Fibroblast of skin of back (primary cell): ENCODE measurements at places on chromosomes 3 and 15.

GRCh38 chr15:31296646-31297574, 29.7 kb upstream of the KLF13 start:
- DNase-seq = no peak

DNA sequence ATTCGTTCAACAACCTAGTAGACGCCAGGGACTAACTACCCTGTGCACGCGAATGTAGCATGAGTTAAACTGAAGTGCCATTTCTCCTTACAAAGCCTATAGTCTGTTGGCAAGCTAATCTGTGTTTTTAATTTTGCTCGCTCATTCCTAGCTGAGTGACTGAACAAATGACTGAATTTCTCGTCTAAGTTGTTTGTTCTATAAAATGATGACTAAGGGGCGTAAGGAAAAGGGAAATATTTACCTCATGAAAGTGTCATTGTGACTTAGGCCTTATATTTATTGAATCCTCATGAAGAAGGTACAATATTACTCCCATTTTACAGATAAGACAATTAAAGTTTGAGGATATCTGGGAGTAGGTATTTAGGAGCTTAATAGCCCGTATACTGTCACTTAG, 818.3 kb upstream of the ALCAM start:
- DNase-seq = no peak

- peak; percentile 64 for DNase-seq
Measured at GRCh38 chr15:82999905-83000671, 11.4 kb downstream of the C15orf40 start.

DNA sequence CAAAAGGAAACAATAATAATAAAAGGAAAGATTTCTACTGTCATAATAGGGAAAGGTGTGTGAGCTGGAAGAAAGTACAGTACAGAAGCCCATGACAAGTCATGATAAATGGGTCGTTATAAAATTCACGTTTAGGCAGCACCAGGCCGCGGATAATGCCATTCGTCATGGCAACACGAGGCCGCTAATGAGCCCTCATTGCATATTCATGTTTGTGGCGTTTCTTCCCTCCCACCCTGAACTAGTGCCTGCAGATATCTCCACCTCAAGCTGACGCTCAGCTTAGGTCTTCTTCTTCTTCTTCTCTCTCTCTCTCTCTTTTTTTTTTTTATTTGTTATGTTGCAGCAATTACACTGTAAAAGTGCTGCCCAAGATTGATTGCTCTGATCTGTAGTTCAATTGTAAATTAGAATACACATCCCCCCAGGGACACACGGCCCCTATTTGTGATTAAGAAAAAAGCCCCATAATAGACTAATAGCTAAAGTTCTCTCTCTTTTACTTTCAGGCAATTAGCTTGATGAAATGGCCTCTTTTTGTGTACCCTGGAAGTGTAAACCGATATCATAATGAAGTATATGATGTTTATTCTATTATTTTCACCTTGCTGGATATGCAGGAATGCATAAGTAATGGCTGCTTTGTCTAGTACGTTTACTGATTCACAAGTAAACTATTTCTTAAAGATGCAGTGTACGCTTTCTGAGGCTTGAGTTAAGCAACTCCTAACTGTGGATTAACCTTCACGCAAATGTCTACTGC, 61.9 kb upstream of the NR2F2 start:
- DNase-seq = peak; percentile 35

DNA sequence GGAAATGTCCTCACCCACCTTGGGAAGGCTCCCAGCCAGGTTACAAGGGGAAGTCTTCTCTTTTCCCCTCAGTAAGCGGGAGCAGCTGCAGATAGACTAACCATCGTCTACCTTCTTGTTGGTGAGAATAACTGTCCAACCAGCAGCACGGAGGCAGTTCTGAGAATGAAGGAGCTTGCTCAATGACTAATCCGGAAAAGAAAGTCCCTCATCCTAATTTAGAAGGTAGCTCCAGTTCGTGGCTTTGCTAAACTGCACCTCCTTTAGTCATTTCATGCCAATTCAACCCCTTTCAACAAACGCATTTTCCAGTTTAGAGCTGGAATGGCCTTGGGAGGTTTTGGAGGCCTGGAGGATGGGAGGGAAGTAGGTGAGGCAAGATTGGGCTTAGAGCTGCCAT, 527.4 kb upstream of the PROK2 start:
- DNase-seq = peak; percentile 27

DNA sequence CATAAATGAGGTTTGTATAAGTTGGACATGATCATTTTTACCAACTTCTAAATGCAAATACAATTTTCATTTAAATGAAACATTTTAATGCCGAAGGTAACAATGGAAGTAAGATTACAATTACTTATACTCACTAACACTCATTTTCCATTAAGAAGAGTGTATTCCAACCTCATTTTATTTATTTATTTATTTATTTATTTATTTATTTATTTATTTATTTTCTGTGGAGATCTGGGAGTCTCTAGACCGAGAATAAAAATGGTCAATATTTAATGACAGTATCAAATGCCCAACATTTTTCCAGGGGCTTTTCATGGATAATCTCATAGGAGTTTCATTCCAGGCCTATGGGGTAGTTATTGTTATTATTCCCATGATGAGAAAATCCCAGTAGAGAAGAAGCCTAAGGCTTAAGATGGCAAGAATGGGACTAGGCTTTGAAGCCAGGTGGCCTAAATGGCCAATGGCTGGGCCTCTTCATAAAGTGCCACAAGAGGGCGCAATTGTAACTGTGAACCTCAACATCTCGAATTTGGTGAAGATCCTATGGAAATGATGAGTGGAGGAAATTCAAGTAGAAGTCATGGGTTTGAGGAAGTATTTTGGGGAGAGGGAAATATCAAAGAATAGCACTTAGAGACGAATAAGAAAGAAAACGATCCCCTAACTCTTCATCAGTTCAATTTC, 21.3 kb downstream of the VGLL3 start:
- DNase-seq = peak; percentile 55

DNA sequence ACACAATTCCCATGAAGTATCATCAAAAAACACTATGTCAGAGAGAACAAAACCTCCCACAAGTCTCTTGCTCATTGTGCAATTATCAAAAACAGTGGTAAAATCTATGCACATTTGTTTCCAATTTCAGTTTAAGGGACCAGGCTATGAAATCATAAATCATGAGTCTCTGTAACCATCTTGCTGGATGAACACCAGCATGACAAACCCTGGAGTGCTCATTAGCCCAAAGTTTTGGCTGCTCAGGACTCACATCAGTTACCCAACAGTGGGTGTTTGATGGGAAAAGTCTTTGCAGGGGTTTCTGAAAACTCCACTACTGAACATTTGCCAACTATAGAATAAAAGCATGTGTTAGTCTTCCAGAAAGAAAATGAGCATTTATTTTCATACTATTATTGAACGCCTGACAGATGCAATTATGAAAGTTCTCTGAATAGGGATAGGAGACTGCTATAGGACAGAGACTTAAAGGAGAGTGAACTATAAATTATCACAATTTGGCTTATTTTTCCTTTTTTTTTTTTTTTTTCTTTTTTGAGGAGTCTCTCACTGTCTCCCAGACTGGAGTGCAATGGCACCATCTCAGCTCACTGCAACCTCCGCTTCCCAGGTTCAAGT, 240.8 kb upstream of the KCNMB2 start:
- peak; percentile 50 for DNase-seq

GRCh38 chr3:119349354-119350041, 55.3 kb downstream of the ARHGAP31 start:
- DNase-seq = no peak

DNA sequence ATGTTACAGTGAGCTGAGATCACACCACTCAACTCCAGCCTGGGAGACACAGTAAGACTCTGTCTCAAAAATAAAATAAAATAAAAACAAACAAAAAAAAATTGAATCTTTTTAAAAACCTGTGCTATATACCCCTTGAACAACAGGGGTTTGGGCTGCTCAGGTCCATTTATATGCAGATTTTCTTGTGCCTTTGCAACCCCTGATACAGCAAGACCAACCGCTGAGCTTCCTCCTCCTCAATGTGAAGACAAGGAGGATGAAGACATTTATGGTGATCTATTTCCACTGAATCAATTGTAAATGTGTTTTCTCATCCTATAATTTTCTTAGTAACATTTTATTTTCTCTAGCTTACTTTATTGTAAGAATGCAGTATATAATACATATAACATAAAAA, 831.0 kb upstream of the ARPP21 start:
- DNase-seq = no peak
